Ascending aorta (tissue), 2 donors: ENCODE measurements at places on chromosomes 6 and 20. TPM values are rescaled to one million over a fixed set of nuclear protein-coding genes. Genes with fewer than 3 reads are reported as not detected.
A peak's percentile ranks its signal among the peaks of the same experiment; 100 is the strongest.

GRCh38 chr6:158909938-158910337, 90.1 kb downstream of the RSPH3 start:
- H3K36me3 ChIP-seq, result no peaks in the 10 kb centered on the region
- no peaks in the 10 kb centered on the region for H3K27me3 ChIP-seq
- no peaks in the 10 kb centered on the region for H3K4me1 ChIP-seq
- no peak overlapping the region for H3K4me3 ChIP-seq
- DNase-seq, result peak; percentile 5
- no peak overlapping the region for H3K27ac ChIP-seq

GRCh38 chr6:38133932-38134703, 314.6 kb downstream of the ZFAND3 start:
- DNase-seq, result no peak
- H3K27ac ChIP-seq, result no peak overlapping the region
- H3K4me1 ChIP-seq, result no peaks in the 10 kb centered on the region

DNA sequence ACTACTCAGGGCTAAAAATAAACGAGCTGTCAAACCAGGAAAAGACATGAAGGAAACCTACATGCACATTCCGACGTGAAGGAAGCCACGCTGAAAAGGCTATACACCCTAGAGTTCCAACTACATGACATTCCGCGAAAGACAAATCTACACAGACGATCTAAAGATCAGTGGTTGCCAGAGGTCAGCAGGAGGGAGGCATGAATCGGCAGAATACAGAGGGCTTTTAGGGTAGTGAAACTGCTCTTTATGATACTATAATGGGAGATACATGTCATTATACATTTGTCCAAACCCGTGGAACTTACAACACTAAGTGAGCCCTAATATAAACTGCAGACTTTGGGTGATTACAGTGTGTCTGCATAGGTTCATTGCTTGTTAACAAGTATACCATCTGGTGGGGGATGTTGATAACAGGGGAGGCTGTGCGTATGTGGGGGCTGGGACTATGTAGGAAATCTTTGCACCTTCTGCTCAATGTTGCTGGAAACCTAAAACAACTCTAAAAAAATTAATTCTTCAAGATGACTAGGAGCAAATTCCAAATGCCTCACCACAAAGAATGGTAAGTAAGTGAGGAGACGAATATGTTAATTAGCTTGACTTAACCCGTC, 132.2 kb upstream of the CDH4 start:
- no peak for DNase-seq
- H3K4me1 ChIP-seq, result no peaks in the 10 kb centered on the region
- no peak overlapping the region for H3K4me3 ChIP-seq
- no peaks in the 10 kb centered on the region for H3K36me3 ChIP-seq

- no peak overlapping the region for H3K27ac ChIP-seq
Observed at GRCh38 chr6:150395388-150396009, 26.7 kb downstream of the IYD start.

- no peak overlapping the region for H3K27ac ChIP-seq
- H3K36me3 ChIP-seq, result no peaks in the 10 kb centered on the region
- DNase-seq, result no peak
- H3K4me1 ChIP-seq, result no peaks in the 10 kb centered on the region
- H3K27me3 ChIP-seq, result no peaks in the 10 kb centered on the region
- no peak overlapping the region for H3K4me3 ChIP-seq
Observed at GRCh38 chr6:56904068-56904467, 50.8 kb upstream of the BEND6 start.

DNA sequence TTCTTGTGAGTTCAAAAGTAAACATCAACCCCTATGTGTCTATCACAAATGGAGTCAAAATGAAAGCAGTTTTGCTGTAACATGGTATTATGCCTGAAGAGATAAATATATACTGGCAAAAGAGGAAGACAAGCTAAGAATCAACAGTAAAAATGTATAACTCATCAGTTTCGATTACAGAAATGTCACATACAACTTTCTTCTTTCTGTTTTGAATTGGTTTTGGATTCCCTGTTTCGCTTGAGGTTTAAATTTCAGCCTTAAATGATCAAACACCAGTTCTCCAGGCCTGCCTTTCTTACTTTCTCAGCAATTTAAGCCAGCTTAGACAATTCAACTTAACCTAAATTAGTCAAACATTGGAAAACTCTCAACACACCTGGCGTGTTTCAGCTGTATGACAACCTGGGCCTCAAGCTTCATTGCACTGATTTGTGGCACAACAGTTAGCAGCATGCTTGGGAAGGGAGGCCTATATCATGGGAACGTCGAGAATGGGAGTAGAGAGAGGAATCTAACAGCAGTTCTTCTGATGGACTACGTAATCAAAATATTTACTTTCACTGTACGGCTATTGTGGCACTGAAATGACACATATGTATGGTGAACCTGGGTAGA, 51.9 kb upstream of the MARCKS start:
- H3K4me1 ChIP-seq, result no peaks in the 10 kb centered on the region
- no peak overlapping the region for H3K27ac ChIP-seq
- H3K27me3 ChIP-seq, result no peaks in the 10 kb centered on the region
- no peak overlapping the region for H3K4me3 ChIP-seq

GRCh38 chr6:104958178-104959025, 1.5 kb downstream of the LIN28B start:
- no peaks in the 10 kb centered on the region for H3K4me1 ChIP-seq
- no peak overlapping the region for H3K4me3 ChIP-seq
- no peak for DNase-seq
- H3K27me3 ChIP-seq, result no peaks in the 10 kb centered on the region
- no peak overlapping the region for H3K27ac ChIP-seq

- H3K27me3 ChIP-seq, result no peaks in the 10 kb centered on the region
- H3K36me3 ChIP-seq, result no peaks in the 10 kb centered on the region
- no peak for DNase-seq
- H3K27ac ChIP-seq, result no peak overlapping the region
- H3K4me3 ChIP-seq, result no peak overlapping the region
- H3K4me1 ChIP-seq, result no peaks in the 10 kb centered on the region
Observed at GRCh38 chr20:36110994-36111393, 43.5 kb upstream of the EPB41L1 start.

DNA sequence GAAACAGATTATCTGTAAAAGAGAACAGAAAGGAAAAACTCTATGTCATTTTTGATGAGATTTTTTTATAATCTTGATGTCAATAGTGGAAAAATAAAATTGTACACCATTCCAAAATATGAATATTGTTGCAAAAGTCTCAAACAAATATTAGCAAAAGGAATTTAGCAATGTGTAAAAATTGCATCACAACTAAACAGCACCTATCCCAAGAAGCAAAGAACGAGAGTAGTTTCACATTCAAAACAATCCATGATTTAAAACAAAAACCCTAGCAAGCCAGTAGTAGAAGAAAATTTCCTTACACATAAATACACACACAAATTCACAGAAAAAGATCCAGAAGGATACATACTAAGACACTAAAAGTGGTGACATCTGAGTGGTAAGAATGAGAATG, 38.4 kb downstream of the LCA5 start:
- no peaks in the 10 kb centered on the region for H3K27me3 ChIP-seq
- no peak for DNase-seq
- no peaks in the 10 kb centered on the region for H3K36me3 ChIP-seq

- H3K27me3 ChIP-seq, result no peaks in the 10 kb centered on the region
- H3K36me3 ChIP-seq, result no peaks in the 10 kb centered on the region
- no peak overlapping the region for H3K4me3 ChIP-seq
Observed at GRCh38 chr6:125586605-125587004, 162.8 kb upstream of the HEY2 start.

GRCh38 chr20:11849976-11850670, 67.6 kb upstream of the BTBD3 start:
- no peak overlapping the region for H3K27ac ChIP-seq
- no peaks in the 10 kb centered on the region for H3K27me3 ChIP-seq
- H3K36me3 ChIP-seq, result no peaks in the 10 kb centered on the region
- no peak overlapping the region for H3K4me3 ChIP-seq
- no peaks in the 10 kb centered on the region for H3K4me1 ChIP-seq

DNA sequence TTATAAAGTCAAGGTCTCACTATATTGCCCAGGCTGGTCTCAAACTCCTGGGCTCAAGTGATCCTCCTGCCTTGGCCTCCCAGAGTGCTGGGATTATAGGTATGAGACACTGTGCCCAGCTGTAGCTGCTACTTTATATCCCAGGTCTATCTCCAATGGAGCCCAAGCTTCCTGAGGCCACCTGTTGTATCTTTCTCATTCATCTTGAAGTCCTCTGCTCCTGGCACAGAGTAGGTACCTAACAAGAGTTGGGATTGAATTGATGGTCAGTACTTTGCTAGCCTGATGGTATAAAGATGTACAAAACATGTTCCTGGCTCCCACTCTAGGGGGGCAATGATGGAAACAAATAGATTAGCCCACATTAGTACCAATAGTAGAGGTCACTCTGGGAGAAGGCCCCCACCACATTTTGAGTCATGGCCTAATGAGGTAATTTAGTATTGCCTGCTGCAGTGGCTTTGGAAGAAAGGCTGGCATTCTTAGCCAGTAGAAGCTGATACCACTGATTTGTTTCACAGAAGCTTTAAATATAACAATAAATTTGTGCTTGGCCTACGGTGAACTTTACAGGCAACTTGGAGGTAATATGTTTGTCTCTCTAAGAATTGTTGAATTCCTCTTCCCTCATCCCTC, 5.4 kb downstream of the PTPN1 start:
- no peaks in the 10 kb centered on the region for H3K36me3 ChIP-seq
- peak overlapping the region; percentile 59 for H3K27ac ChIP-seq
- DNase-seq, result no peak
- no peak overlapping the region for H3K4me3 ChIP-seq
- H3K4me1 ChIP-seq, result peaks cover 7% of the 10 kb centered on the region

- H3K4me1 ChIP-seq, result no peaks in the 10 kb centered on the region
- no peak overlapping the region for H3K27ac ChIP-seq
- DNase-seq, result no peak
- H3K36me3 ChIP-seq, result no peaks in the 10 kb centered on the region
- no peaks in the 10 kb centered on the region for H3K27me3 ChIP-seq
- no peak overlapping the region for H3K4me3 ChIP-seq
Observed at GRCh38 chr6:31585491-31585890, 586 bp upstream of the LST1 start.

DNA sequence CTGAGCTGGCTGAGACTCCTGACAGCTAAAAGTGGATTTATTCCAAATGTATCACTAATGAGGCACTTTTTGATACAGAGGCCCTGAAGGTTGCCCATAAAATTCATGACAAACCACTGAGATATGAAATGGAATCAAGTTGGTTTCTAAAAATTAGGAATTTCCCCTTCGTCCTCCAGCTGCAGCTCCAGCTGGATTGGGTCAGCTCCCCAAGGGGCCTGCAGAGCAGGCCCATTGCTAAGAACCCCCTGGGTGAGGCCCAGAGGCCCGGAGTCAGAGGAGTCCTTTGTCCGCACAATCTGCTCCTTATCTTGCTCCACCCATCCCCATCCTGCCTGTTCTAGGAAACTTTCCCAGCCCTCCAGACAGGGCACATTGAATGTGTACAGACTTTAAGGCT, 163.5 kb upstream of the TOP1 start:
- H3K4me1 ChIP-seq, result peaks cover 6% of the 10 kb centered on the region
- H3K27me3 ChIP-seq, result no peaks in the 10 kb centered on the region
- H3K36me3 ChIP-seq, result no peaks in the 10 kb centered on the region
- H3K27ac ChIP-seq, result no peak overlapping the region

GRCh38 chr6:144033816-144034735, 26.0 kb upstream of the PLAGL1 start:
- no peaks in the 10 kb centered on the region for H3K27me3 ChIP-seq
- DNase-seq, result no peak
- no peaks in the 10 kb centered on the region for H3K36me3 ChIP-seq
- no peaks in the 10 kb centered on the region for H3K4me1 ChIP-seq
- no peak overlapping the region for H3K4me3 ChIP-seq

DNA sequence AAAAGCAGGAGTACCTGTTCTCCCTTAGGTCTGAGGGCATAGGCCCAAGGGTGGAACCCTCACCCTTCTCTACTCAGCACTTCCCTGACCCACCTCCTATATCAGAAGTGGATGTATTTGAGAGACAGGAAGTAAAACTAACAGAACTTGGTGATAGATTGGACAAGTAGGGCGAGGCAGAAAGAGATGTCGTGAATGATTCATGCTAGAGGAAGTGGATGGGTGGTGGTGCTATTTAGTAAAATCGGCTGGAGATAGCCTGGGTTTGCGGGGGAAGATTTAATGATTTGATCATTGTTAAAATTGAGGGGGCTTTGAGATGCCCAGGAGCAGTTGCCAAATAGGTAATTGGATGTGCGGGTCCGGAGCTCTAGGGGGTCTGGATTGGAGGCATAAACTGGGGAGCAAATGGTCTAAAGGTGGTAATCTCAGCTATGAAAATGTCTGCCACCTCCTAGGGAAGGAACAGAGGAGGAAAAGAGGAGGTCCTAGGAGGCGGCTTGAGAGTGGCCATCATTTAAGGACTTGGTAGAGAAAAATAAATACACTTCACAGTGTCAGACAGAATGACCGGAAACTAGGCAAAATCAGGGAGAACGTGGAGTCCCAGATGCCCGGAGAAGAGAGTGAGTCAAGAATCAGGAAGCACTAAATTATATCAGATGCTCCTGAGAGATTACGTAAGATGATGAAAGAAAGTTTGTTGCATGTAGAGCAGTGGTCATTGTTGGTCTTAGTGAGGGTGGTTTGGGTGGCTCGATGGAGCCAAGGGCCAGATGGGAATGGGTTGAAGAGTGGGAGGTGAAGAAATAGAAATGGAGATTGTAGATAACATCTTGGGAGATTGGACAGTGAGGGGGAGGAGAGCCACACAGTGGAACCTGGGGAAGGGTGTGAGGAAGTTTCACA, 142.0 kb downstream of the CEP57L1 start:
- H3K4me3 ChIP-seq, result no peak overlapping the region
- H3K36me3 ChIP-seq, result no peaks in the 10 kb centered on the region
- H3K27ac ChIP-seq, result no peak overlapping the region

DNA sequence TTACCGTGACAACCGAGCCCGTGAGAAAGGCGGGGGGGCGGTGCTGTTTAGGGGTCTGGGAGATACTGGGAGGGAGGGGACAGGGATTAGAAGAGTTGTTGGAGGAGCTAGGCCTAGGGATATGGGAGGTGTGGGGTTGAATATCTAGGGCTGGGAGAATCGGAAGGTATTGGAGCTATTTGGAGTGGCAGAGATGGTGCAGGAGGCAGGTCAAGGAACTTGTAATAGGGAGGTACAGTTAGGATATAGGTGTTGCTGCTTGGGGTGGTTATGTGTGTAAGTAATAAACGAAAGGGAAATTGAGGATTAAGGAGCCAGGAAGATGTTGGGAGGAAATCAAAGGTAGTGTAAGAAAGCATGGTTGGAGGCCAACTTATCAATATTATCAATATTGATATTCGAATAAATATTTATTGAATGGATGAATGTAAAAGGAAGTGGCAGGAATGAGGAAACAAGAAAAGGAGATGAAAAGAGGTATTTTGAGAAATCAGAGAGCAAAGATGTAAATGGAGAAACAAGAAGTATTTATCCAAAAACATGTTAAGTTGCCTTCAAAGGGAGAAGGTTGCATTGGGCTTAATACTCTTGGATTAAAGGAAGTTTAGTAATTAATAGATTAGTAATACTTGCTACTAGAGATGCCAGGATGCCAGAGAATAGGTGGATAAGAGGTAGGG, 602 bp downstream of the PPP1R11 start:
- H3K36me3 ChIP-seq, result peaks cover 5% of the 10 kb centered on the region
- H3K4me1 ChIP-seq, result peaks cover 18% of the 10 kb centered on the region
- H3K4me3 ChIP-seq, result peak overlapping the region; percentile 75
- no peak for DNase-seq
- peak overlapping the region; percentile 85 for H3K27ac ChIP-seq
- no peaks in the 10 kb centered on the region for H3K27me3 ChIP-seq

- no peaks in the 10 kb centered on the region for H3K36me3 ChIP-seq
- no peaks in the 10 kb centered on the region for H3K27me3 ChIP-seq
- no peaks in the 10 kb centered on the region for H3K4me1 ChIP-seq
- H3K4me3 ChIP-seq, result no peak overlapping the region
- DNase-seq, result peak; percentile 45
- no peak overlapping the region for H3K27ac ChIP-seq
Observed at GRCh38 chr6:168908887-168909286, 344.8 kb downstream of the THBS2 start.

Gene PROKR2
- total RNA-seq, result not detected

Gene DYNLT2
- 0.21 TPM for total RNA-seq

Gene POM121L2
- not detected for total RNA-seq

Gene GLP1R
- total RNA-seq, result not detected

Gene OR2J3
- total RNA-seq, result not detected

Gene KCNB1
- total RNA-seq, result not detected
